Placental epithelial cell (primary cell): ENCODE measurements at places on chromosomes 1 and 21. TPM values are rescaled to one million over a fixed set of nuclear protein-coding genes. Genes with fewer than 3 reads are reported as not detected.

Gene CNR2
- total RNA-seq = not detected in 2 replicates

Gene KCNJ15
- 7.1 and 88.5 TPM in 2 replicates for total RNA-seq

Gene FCRLB
- 0.79 and 1.1 TPM in 2 replicates for total RNA-seq

Gene RIPPLY3
- 0.33 and 0.79 TPM in 2 replicates for total RNA-seq

Gene KIRREL1
- total RNA-seq = 32.6 and 47.0 TPM in 2 replicates

Gene KCNJ9
- total RNA-seq = not detected in 2 replicates

Gene NTMT2
- total RNA-seq = not detected in 2 replicates

Gene ITLN2
- not detected in 2 replicates for total RNA-seq

Gene LCE1D
- total RNA-seq = not detected in 2 replicates

Gene NR0B2
- not detected in 2 replicates for total RNA-seq

Gene FAM177B
- not detected in 2 replicates for total RNA-seq

Gene VN1R5
- total RNA-seq = not detected in 2 replicates

Gene OR6K3
- not detected in 2 replicates for total RNA-seq

Gene FOXD2
- under 0.01 TPM in 1 of 2 replicates, not detected in the other for total RNA-seq

Gene OR10J1
- not detected in 2 replicates for total RNA-seq

Gene PGLYRP4
- not detected in 2 replicates for total RNA-seq

Gene TRIM67
- not detected in 2 replicates for total RNA-seq

Gene METTL18
- total RNA-seq = 8.9 and 9.4 TPM in 2 replicates

Gene TSEN15
- 10.6 and 47.7 TPM in 2 replicates for total RNA-seq

Gene C1orf56
- total RNA-seq = 3.1 and 3.9 TPM in 2 replicates

Gene PRDM16
- total RNA-seq = not detected in 2 replicates

Gene TMCO4
- 33.8 and 39.1 TPM in 2 replicates for total RNA-seq

Gene CFAP107
- total RNA-seq = not detected in 2 replicates

Gene RNU1-4
- under 0.01 TPM in 2 replicates for total RNA-seq

Gene RPRD2
- total RNA-seq = 9.0 and 10.2 TPM in 2 replicates

Gene OXCT2
- 0.54 and 0.79 TPM in 2 replicates for total RNA-seq

Gene ADORA1
- total RNA-seq = 0.39 and 0.87 TPM in 2 replicates
